ENCODE measurements at places on chromosomes 2 and 18.

DNA sequence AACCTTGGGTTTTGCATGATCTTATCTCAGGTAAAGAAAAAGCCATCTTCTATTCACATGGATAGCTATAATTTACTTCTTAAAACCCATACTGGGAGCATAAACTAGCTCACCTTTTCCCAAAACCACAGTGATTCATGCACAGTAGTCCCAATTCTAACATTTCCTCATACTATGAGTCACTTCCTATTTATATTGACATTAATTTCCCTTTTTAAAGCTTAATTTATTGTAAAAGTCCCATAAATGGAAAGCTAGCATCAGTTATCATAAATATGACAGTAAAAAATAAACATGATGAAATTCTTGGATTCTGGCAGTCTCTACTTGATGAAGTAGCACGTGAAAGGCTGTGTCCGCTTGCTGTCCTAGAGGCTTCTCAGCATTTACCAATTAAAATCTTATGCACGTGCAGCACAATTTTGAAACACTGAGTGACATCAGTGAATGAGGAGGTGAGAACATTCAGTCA is 180.1 kb downstream of the CDH2 start:
- no peak for DNase-seq

DNA sequence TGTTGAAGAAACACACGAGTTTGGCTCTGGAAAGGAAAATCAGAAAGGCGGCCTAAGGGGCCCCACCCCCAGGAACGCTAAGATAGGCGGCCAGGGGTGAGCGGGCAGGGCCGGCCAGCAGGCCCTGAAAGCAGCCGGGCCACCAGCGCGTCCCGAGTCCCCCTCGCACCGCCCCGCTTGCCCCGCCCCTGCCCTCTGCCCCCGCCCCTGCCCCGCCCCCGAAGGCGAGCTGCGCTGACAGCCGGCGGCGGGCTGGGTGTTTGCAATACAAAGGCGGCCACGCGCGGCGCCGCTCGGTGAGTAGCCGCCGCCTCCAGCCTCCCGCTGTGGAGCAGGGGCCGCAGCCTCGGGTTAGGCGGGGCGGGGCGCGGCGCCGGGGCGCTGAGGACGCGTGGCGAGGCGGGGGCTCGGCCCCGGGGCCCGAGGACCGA is at the start of gene LPIN1:
Gene LPIN1, plus strand, starts transcription at position 257 of the 431 bp plus-strand sequence. CDS start 18,910 bp downstream, outside the sequence.
- DNase-seq: peak; percentile 93

DNA sequence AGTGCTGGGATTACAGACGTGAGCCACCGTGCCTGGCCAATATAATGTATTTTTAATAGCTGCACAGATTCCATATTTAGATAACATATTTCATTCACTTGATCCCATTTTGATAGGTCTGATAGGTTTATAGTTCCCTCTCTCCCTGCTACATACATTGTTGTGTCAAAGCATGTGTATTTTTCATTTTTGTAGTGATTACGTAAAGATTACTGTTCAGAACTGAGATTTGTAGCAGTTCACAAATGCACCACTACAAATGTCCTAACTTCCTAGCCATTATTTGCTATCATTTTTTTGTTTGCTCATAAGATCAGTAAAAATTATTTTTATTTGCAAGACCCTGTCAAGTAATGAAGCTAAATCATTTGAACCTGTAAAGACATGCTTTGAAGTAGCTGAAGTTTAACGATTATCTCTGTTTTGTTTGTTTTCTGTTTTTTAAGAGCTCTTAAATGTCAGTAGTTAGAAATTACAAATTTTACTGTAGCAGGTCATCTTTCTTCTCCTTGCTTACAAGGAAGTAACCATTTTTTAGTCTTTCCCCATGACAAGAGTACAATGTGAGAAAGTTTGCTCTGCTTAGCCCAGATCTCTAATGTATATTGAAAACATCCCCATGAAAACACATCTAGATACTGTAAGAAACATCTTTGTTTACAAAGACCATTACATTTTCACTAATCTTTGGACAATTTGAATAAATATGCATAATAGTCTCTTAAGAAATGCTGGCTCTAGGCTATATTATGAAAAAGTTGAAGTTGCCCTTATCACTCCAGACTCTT is 54.1 kb downstream of the EML4 start:
- DNase-seq: no peak

GRCh38 chr2:240233885-240234502 is 93.5 kb upstream of the OTOS start:
- DNase-seq: no peak

- DNase-seq: no peak
Observed at GRCh38 chr2:137508739-137509384, 455.4 kb upstream of the HNMT start.
